ENCODE measurements at places on chromosomes 5 and 9.

- DNase-seq = no peak
These were observed 9.9 kb downstream of the RAD50 start for GRCh38 chr5:132566657-132567056.

DNA sequence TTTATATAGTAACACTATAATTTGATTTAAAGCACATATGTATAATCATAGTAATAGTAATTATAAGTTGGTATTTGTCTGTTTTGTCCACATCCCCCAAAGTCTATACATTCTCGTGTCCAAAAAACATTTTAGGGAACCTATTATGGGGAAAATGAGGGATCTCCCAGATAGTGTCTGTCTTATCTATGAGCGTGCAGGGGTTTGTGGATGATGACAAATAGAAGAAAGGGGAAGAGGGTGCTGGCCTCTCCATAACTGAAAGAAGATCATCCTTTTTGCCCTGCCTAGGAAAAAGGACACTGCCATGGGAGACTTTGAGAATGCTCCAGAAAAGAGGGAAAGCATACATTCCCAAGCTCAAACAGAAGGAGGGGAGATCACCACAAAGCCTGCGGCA is 45.3 kb downstream of the C5orf22 start:
- DNase-seq = no peak

GRCh38 chr9:18459962-18460584 is 13.9 kb upstream of the ADAMTSL1 start:
- no peak for DNase-seq

- no peak for DNase-seq
These were observed 274.7 kb downstream of the CETN3 start for GRCh38 chr5:90134892-90135291.

DNA sequence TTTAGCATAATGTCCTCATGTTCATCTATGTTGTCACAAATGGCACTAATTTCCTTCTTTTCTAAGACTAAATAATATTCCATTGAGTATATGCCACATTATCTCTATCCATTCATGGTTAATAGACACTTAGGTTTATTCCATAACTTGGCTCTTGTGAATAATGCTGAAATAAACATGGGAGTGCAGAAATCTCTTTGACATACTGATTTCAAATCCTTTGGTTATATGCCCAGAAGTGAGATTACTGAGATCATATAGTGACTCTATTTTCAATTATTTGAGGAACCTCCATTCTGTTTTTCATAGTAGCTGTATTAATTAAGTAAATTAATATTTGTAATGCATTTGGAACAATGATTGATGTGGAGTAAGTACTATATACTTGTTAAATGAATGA is 13.0 kb downstream of the SMIM3 start:
- no peak for DNase-seq

- DNase-seq = no peak
These were observed 242.5 kb downstream of the ARRDC3 start for GRCh38 chr5:91140657-91141056.

GRCh38 chr9:20988671-20989315 is 42.6 kb downstream of the HACD4 start:
- no peak for DNase-seq

- DNase-seq = no peak
These were observed 627.3 kb upstream of the NUDT12 start for GRCh38 chr5:104189909-104190308.

DNA sequence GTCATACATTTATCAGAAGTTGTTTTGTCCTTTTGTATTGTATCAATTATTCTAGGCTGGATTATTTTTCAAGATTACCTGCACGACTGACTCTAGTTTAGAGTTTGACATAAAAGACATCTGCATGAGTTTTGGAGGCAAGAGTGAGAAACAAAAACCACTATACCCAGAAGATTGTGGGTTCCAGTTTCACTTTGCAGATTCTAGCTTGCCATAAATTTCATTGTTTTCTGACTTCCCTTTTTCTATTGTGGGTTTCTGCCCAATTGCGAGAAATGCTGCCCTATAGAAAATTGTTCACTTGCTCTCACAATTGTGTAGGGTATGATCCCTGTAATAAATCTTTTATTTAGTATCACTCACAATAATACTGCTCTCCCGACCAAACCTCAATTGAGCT is 1043.4 kb upstream of the CDH10 start:
- DNase-seq = no peak

All from T-helper 2 cell (primary cell).